ENCODE measurements at places on chromosomes 1 and 21.

DNA sequence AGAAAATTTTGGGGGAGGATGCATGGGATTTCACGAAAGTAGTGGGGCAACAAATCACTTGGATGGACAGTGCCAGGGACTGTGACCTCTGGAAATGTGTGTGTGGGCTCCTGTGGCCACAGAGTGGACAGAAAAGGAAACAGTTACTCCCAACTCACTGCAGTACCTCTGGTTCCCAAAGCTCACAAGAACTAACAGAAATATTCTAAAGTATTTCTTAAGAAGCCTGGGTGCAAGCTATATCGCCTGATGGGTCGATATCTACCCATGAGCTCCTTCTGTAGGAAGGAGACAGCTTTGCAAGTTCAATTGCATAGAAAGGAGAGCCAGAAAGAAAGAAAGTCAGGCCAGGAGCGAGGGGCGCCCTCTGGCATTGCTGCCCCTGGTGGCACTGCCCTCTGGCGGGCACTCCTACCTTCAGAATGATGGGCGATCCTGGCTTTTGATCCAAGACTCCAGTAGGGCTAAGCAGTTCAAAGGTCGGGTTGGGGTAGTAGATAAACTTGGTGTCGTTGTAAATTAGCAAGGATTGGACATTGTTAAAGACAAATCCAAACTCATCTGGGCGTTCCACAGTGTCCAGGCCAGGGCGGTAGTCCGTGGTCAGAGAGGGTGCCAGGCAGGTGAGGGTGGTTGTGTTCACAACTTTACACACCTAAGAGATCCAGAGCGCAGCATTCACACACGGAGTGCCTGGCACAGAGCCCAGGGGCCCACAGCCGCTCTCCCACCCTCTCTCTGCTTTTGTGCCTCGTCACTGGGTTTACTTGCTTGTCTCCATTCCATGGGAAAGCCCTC, 134.7 kb upstream of the CD34 start:
- DNase-seq: no peak

- DNase-seq: no peak
Measured at GRCh38 chr1:181062836-181063428, 25.6 kb upstream of the IER5 start.

DNA sequence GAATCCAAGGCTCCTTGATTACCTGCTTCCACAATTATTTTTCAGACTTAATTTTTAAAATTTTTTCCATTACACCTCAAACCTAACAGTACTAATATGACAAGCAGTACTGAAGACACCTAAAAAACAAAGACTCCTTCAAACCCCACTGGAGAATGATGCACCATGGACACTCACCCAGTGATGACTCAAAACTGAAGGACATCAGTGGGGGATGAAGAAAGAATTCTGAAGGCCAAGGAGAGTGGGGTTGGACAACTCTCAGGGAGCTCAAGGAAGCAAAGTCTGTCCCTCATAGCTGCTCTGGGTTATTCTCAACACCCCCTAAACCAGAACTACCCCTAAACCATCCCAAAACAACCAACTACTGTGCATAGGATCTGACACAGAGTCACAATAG, 2.4 kb upstream of the ARHGAP29 start:
- DNase-seq: no peak

GRCh38 chr1:8358897-8359616, 41.1 kb downstream of the SLC45A1 start:
- DNase-seq: no peak

GRCh38 chr1:1295154-1295923, 12.4 kb downstream of the ACAP3 start:
- no peak for DNase-seq

GRCh38 chr1:100736324-100736723, 16.8 kb downstream of the VCAM1 start:
- DNase-seq: no peak
